ENCODE measurements at places on chromosomes 5 and 9.
A peak's percentile ranks its signal among the peaks of the same experiment; 100 is the strongest.

GRCh38 chr5:133848341-133848811 lies 120.0 kb downstream of the C5orf15 start:
- DNase-seq: no peak

DNA sequence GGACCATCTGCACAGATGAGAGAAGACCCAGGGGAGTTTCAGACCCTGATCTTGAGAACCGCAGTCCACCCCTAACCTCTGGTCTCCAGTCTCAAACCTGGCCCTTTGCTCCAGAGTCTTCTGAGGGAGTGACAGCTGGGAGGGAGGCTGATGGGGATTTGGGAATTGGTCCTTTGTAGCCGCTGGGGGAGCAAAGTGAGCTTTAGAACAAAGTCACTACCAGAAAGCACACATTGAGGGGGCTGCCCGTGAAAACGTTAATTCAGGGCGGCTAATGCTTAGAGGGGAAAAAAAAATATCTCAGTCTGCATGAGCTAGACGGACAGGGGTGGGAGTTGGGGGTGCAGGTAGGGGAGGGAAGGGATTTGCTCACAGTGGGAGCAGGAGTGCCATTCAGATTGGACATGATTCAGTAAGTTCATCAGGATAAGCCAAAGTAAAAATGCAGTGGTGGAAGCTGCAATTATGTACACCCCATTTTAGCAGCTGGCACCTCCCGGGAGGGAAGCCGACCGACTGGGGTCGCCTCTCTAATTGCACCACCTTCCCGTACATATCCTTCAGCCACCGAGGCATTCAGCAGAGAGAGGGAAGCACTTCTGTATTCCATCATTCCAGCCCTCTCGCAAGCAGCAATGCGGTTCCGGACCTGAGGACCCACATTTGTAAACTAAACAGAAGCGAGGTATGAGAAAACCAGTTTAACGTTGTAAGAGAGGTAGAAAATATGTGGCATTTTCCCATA lies 123.4 kb upstream of the RETREG1 start:
- no peak for DNase-seq

DNA sequence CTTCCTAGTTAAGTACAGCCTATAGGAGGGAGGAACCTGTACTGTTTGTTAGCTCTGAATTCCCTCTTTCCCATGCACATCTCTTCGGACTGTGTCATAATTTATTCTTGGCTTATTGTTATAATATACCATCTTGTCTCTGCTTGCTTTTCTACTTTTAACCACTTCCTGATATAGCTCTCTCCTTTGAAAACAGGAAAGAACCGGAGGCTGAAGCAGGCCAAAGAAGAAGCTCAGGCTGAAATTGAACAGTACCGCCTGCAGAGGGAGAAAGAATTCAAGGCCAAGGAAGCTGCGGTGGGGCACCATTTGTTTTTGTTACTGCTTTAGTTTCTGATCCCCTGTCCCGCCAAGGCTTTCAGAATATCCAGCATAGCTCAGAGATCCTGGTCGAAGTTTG lies 4.8 kb downstream of the ATP6V1G1 start:
- no peak for DNase-seq

GRCh38 chr5:169547508-169547907 lies 36.1 kb upstream of the SPDL1 start:
- DNase-seq: no peak

GRCh38 chr5:44714871-44715561 lies 93.7 kb upstream of the MRPS30 start:
- DNase-seq: no peak

DNA sequence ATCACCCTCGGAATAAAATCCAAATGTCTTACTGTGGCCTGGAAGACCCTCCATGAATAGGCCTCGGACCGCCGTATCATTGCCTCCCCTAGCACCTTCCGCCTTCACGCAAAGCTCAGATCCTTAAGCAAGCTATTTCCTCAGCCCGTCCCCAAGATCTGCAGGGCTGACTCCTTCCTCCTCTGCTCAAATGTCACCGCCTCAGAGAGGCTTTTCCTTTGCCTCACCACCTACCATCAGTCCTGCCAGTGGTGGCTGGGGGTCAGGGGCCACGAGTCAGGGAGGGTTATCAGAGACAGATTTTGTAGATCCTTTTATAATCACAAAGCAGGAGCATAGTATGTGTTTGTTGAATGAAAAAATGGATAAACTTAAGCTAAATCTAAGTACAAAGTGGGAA lies 74.4 kb upstream of the KIF2A start:
- no peak for DNase-seq

GRCh38 chr9:76729980-76730737 lies 34.1 kb upstream of the PCA3 start:
- DNase-seq: no peak

- no peak for DNase-seq
Observed at GRCh38 chr9:110588296-110588695, 8.8 kb upstream of the SVEP1 start.

GRCh38 chr9:129584136-129584535 lies 36.8 kb downstream of the C9orf50 start:
- peak; percentile 88 for DNase-seq

DNA sequence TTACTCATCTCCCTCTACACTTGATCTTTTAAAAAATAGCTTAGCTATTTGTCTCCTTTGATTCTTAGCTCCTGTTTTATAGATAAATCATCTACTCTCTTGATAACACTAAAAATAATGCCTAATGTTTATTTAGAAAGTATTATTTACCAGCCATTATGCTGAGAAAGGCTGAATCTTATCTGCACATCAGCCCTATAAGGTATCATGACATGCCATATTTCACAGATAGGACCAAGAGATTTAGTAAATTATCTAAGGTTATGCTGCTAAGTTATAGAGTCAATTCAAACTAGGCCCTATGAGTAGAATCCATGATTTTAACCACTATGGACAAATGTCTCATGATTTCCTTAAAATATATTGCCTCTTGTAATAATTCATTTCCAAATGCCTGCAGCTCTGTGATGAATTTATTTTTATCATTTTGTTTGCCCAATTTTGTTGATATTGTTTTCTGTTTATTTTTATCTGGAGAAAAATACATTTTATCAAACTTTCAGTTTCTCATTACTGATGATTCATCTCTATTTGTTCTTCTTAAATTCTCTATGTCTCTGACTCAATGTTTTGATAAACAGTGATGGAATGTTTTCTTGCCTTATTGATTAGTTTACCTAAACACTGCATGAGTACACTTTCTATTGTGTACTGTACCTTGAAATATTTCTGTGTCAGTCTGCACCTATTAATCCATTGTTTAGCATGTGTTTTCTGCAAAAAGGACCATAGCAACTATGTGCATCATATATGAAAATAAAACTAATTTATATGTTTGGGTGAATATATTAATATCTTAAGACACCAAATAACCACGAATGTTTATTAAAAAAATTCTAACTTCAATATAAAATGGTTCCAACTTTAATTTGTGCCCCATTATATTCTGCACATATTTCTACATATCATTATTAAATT lies 300.8 kb downstream of the CDH9 start:
- DNase-seq: no peak

DNA sequence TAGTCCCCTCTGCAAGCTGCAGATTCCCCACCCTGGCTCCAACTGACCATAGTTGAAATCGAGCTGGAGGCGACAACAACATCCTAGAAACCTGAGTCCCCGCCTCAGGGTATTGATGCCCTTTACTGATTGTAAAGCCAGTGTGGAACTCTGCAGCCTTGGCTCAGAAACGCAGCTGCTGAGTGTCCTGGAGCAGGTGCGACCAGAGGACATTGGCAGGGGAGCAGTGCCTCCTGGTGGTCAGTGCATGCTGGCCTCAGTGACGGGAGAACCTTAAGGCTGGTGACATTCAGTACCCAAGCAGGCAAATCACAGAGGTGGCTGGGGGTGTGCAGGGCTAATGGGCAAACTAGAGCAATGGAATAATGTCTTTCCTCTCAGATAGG lies 20.4 kb upstream of the ZNF354B start:
- peak; percentile 2 for DNase-seq

DNA sequence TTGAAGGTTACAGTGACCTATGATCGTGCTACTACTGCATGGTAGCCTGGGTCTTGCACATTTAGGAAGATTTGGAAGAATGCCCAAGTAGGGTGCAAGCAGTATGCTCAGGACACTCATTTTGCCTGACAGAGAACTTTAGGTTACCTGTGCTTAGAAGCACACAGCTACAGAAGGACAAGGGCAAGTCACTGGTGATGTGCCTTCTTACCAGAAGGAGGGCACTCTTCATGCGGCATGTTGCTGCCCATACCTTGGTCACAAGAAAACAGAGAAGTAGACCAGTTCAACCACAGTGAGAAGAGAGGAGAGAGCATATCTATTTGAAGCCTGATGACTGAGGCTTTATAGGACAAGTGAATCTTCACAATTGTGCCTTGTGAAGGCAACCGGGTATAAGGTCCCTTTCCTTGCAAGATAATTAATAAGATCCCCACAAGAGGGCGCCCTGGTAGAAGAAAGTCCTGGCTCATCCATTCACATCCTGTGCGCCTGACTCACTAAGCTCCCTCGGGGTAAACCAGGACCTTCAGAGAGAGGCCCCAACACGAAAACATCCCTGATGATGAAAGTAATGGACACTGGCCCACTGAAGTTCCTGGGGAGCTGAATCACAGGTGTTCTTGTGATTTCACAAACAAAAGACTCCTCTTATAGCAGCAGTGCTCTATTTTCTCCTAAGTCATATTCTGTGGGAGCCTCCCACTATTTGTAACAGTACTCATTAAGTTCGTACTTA lies 38.1 kb upstream of the STARD4 start:
- peak; percentile 92 for DNase-seq

DNA sequence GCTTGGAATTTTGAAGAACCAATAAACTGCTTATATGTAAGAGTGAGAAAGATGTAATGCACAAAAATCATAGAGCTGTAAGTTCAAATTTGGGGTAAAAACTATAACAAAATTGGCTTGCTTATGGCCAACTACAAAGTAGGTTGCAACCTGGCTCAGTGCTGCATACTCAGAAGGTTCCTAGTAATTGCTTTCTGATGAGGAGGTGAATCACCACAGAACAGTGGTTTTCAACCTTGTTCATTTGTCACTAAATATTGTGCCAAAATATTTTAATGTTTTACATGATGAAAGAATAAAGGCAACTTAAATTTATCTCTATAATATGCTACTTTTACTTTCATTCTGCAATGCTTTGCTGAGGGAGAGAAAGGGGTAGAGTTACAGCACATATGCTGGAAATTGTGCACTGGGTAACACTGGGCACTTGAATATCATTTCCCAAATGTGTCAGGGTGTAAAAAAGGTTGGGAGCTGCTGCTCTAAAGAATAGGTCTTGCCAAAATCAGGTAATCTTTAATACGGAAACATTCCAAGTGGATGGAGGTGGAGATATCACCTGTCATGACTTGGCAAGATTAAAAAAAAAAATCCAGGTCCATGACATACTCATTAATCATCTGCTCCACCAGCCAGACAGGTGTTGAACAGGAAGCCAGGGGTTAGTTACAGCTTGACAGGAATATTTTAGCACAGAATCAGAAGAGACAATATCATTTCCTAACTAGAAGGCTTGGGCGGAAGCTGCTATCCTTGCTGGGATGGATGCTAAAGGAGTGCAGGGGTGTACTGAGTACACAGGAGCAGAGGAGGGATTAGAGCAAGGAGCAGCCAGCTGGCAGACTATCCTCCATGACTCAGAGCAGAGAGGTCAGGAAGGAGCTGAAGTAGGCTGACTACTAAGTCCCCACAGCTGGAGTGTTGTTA lies 34.6 kb upstream of the CCL21 start:
- DNase-seq: no peak

GRCh38 chr5:80960531-80961375 lies 590 bp downstream of the RASGRF2 start:
- DNase-seq: no peak

GRCh38 chr5:160167624-160168165 lies 48.4 kb upstream of the PWWP2A start:
- no peak for DNase-seq

Measured in G401 (cell line).